ENCODE measurements at places on chromosomes 5 and 9.

DNA sequence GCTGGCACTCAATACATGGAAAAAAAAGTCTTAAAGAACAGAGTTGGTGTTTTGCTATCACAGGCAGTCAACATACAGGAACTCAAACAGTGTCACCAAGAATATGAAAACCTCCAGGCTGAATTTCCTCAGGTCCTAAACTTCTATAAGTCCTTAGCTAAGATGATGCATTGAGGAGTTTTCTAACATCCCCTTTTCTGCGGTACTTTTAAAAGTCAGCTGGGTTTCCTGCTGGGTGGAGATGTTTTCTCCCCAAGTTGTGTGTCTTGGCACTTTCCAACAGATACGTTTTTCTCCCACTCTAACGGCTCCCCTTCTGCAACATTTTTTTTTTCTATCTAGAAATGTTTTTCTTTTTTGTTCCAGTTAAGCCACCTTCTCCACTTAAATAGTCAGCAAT, 244.8 kb upstream of the HAPLN1 start:
- no peak overlapping the region for H3K4me3 ChIP-seq
- H3K36me3 ChIP-seq = no peaks in the 10 kb centered on the region
- DNase-seq = no peak
- no peaks in the 10 kb centered on the region for H3K4me1 ChIP-seq
- no peak overlapping the region for H3K27ac ChIP-seq

GRCh38 chr5:112479418-112479817, 60.3 kb upstream of the EPB41L4A start:
- no peaks in the 10 kb centered on the region for H3K36me3 ChIP-seq
- no peak for DNase-seq
- H3K27ac ChIP-seq = no peak overlapping the region
- no peak overlapping the region for H3K4me3 ChIP-seq
- no peaks in the 10 kb centered on the region for H3K4me1 ChIP-seq

DNA sequence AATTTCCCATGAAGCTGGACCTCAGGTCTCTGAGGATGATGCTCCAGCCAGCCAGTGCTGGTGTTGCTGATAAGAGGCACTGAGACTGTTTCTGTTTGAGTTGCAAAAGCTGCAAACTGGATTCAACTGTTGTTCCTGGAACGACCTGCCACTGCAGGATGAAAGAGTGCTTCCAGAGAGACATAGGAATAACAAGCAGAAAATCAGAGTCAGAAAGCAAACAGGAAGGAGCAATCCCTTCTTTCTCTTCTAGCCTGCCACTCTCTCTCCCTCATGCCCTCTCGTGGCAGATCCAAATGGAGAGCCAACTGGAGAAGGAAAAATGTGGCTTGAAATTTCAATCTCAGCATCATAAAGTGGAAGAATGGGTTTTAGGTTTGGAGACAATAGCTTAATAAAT, 110.4 kb downstream of the STARD4 start:
- DNase-seq = no peak
- H3K27me3 ChIP-seq = no peaks in the 10 kb centered on the region
- H3K27ac ChIP-seq = no peak overlapping the region
- no peaks in the 10 kb centered on the region for H3K4me1 ChIP-seq
- H3K4me3 ChIP-seq = no peak overlapping the region

GRCh38 chr9:134477342-134477925, 151.2 kb downstream of the RXRA start:
- no peak for DNase-seq
- H3K27me3 ChIP-seq = no peaks in the 10 kb centered on the region
- peaks cover 8% of the 10 kb centered on the region for H3K4me1 ChIP-seq
- no peak overlapping the region for H3K4me3 ChIP-seq

DNA sequence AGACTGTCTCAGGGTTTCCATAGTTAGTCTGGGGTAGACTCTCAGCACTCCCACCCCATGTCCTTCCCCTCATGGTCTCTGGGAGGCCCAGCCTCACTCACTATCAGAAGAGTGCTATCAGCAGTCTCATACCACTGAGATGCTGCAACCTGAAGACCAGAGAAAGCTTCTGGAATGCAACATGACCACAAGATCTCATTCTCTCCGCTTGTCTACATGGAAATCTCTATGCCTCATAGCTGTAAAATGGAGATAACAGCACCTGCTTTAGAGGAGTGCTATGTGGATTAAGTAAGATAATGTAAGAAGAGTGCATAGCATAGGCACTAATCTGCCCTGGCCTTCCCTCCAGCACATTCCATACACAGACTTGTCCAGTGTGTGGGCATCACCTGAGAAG, 47.0 kb upstream of the ZNF169 start:
- H3K27me3 ChIP-seq = no peaks in the 10 kb centered on the region
- H3K27ac ChIP-seq = no peak overlapping the region
- no peaks in the 10 kb centered on the region for H3K36me3 ChIP-seq
- DNase-seq = no peak
- no peaks in the 10 kb centered on the region for H3K4me1 ChIP-seq

DNA sequence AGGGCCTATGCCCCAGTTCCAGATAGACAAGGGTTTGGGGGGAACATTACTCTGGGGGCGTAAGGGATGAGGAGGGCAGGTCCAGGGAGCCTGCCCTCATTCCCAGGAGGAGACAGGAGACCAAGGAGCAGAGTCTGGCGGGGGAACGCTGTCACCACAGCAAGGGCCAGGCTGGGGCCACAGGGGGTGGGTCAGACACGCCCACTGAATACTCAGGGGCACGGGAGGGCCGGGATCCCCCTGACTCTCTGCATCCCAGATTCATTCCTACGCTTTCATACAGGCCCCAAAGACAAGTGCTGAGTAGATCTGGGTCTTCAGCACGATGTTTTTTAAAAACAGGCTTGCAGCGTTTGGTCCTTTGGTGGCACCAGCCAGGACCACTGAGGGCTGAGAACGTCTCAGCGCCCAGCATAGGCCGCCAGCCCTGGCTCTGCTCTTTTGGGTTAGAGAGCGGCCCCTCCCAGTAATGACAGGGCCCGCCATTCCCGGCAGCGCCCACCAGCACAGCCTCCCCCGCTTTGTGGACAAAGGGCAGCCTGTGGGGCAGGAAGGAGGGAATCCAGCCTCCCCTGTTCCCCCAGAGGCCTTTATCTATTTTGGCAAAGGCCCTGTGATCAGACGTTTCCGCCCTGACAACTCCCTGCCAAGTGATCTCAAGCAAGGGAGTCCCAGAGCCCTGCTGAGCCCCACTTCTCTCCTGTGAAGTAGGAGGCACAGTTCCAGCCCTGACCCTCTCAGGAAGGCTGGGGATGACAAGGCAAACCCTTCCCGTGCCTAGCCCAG, 24.9 kb downstream of the NEK6 start:
- no peaks in the 10 kb centered on the region for H3K27me3 ChIP-seq
- peaks cover 80% of the 10 kb centered on the region for H3K4me1 ChIP-seq
- peak overlapping the region; percentile 75 for H3K27ac ChIP-seq
- H3K4me3 ChIP-seq = no peak overlapping the region
- peak; percentile 62 for DNase-seq

- H3K27ac ChIP-seq = no peak overlapping the region
- no peaks in the 10 kb centered on the region for H3K36me3 ChIP-seq
- no peaks in the 10 kb centered on the region for H3K4me1 ChIP-seq
- DNase-seq = no peak
- H3K4me3 ChIP-seq = no peak overlapping the region
- no peaks in the 10 kb centered on the region for H3K27me3 ChIP-seq
These were observed 315.3 kb upstream of the PTGER4 start for GRCh38 chr5:40364441-40364840.

- peaks cover 4% of the 10 kb centered on the region for H3K27me3 ChIP-seq
- H3K36me3 ChIP-seq = no peaks in the 10 kb centered on the region
- no peaks in the 10 kb centered on the region for H3K4me1 ChIP-seq
- no peak for DNase-seq
- H3K4me3 ChIP-seq = no peak overlapping the region
These were observed 502.3 kb downstream of the DIRAS2 start for GRCh38 chr9:90140131-90140818.

DNA sequence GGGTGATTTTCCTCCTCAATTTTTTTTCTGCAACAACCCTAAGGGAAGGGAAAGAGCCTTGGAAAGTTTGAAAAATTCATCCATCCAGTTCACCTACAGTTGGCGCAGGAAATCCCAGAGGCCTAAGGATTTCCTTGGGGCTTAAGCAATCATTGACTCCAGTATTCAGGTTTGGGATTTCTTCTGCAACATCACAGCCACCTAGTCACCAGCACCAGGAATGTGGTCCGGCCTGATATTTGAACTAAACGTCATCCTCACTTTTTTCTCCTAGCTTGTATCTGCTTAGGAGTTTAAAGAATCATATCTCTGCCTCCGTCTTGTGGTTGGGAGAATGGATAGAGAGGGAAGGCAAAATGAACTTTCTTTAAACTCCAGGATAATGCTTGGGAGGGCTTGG, 20.2 kb upstream of the TLE4 start:
- no peak overlapping the region for H3K4me3 ChIP-seq
- DNase-seq = no peak
- H3K27me3 ChIP-seq = no peaks in the 10 kb centered on the region
- no peaks in the 10 kb centered on the region for H3K4me1 ChIP-seq

- peaks cover 6% of the 10 kb centered on the region for H3K4me1 ChIP-seq
- H3K36me3 ChIP-seq = no peaks in the 10 kb centered on the region
- no peak overlapping the region for H3K27ac ChIP-seq
- no peak overlapping the region for H3K4me3 ChIP-seq
These were observed 60.4 kb downstream of the STK10 start for GRCh38 chr5:172127581-172127980.

GRCh38 chr5:27875148-27875547, 836.8 kb upstream of the CDH9 start:
- no peaks in the 10 kb centered on the region for H3K27me3 ChIP-seq
- no peak for DNase-seq
- no peak overlapping the region for H3K27ac ChIP-seq
- no peak overlapping the region for H3K4me3 ChIP-seq
- no peaks in the 10 kb centered on the region for H3K36me3 ChIP-seq
- no peaks in the 10 kb centered on the region for H3K4me1 ChIP-seq

DNA sequence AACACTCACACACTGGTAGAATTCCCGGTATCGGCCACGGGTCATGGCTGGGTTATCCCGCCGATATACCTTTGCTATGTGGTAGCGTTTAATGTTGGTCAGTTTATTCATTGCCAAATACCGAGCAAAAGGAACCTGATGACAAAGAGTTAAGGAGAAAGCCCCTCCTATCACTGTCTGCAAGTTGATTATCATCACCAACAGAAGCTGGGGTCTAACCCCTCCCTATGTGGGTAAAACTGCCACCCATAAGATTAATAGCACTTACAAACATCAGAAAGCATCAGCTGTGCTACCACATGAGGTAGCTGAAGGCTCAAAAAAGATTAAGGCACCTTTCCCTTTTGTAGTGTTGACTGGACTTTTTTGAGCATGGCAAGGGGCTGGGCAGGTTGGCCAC, 5.6 kb upstream of the DND1 start:
- DNase-seq = no peak
- H3K27me3 ChIP-seq = no peaks in the 10 kb centered on the region
- H3K4me1 ChIP-seq = peaks cover 12% of the 10 kb centered on the region
- H3K4me3 ChIP-seq = no peak overlapping the region
- no peak overlapping the region for H3K27ac ChIP-seq

DNA sequence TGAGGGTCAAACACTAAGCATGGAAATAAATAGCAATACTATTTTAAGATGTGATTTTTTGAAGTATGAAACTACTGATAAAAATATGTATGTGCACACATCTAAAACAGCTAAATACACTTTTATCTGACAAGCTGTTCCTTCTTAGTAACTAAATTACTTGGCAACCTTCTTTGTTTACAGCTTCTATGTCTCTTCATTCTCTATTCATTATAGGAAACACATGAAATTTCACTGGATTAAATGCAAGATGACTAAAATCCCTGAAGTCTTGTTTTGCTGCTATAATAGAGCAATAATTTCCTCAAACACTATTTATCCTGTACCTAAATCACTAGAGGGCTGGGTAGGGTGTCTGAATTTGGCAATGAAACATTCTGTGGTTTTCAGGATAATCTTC, 11.7 kb downstream of the RICTOR start:
- H3K27me3 ChIP-seq = no peaks in the 10 kb centered on the region
- DNase-seq = no peak
- H3K4me3 ChIP-seq = no peak overlapping the region
- peaks cover 13% of the 10 kb centered on the region for H3K4me1 ChIP-seq
- no peak overlapping the region for H3K27ac ChIP-seq
- H3K36me3 ChIP-seq = no peaks in the 10 kb centered on the region

GRCh38 chr5:176737746-176738636, 72.4 kb upstream of the UNC5A start:
- no peak for DNase-seq
- H3K36me3 ChIP-seq = no peaks in the 10 kb centered on the region
- no peaks in the 10 kb centered on the region for H3K4me1 ChIP-seq
- no peak overlapping the region for H3K4me3 ChIP-seq
- peaks cover 70% of the 10 kb centered on the region for H3K27me3 ChIP-seq
- H3K27ac ChIP-seq = no peak overlapping the region

- DNase-seq = no peak
- no peak overlapping the region for H3K4me3 ChIP-seq
- H3K4me1 ChIP-seq = no peaks in the 10 kb centered on the region
These were observed 12.6 kb downstream of the TRIM23 start for GRCh38 chr5:65611524-65611923.

GRCh38 chr5:18050345-18050744, 416.1 kb downstream of the TAF11L14 start:
- no peaks in the 10 kb centered on the region for H3K36me3 ChIP-seq
- no peaks in the 10 kb centered on the region for H3K27me3 ChIP-seq
- no peak overlapping the region for H3K27ac ChIP-seq
- no peak for DNase-seq

GRCh38 chr5:23064710-23065109, 211.6 kb upstream of the CDH12 start:
- DNase-seq = no peak
- H3K27ac ChIP-seq = no peak overlapping the region
- H3K27me3 ChIP-seq = no peaks in the 10 kb centered on the region
- H3K36me3 ChIP-seq = no peaks in the 10 kb centered on the region
- no peaks in the 10 kb centered on the region for H3K4me1 ChIP-seq

Measured in transverse colon (tissue), 4 donors.